ENCODE measurements at places on chromosomes 2 and 18. TPM values are rescaled to one million over a fixed set of nuclear protein-coding genes. Genes with fewer than 3 reads are reported as not detected.

Gene DSG1
- total RNA-seq: 4.2 TPM

Gene FLACC1
- 6.2 TPM for total RNA-seq

Gene GPR75
- 1.3 TPM for total RNA-seq

- peak; percentile 82 for DNase-seq
Observed at GRCh38 chr2:218017211-218018053, 14.6 kb upstream of the TNS1 start.

Gene SNORC
- total RNA-seq: 0.12 TPM

GRCh38 chr2:100893392-100894104 lies 73.6 kb downstream of the NPAS2 start:
- no peak for DNase-seq

Gene OTOS
- total RNA-seq: not detected
